ENCODE measurements at places on chromosomes 1 and 21. TPM values are rescaled to one million over a fixed set of nuclear protein-coding genes. Genes with fewer than 3 reads are reported as not detected.
A peak's percentile ranks its signal among the peaks of the same experiment; 100 is the strongest.

DNA sequence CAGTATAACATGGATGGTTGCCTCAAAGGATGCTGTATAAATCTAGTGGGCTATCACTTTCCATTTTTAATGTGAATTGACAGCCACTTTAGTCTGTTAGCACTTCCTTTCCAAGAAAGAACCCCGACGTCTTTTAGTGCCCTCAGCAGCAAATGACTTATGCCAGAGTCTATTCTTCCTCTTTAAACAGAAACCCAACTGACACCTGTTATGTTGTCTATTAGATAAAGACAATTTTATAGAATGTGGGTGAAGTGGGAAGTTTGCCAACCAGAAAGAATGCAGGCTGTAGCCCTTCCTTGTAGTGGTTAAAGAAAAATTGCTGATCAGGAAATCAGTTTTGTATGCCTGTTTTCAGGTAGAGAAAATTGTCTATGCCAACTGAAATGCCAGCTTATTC, 344.9 kb downstream of the ZNF326 start:
- peak; percentile 11 for DNase-seq

DNA sequence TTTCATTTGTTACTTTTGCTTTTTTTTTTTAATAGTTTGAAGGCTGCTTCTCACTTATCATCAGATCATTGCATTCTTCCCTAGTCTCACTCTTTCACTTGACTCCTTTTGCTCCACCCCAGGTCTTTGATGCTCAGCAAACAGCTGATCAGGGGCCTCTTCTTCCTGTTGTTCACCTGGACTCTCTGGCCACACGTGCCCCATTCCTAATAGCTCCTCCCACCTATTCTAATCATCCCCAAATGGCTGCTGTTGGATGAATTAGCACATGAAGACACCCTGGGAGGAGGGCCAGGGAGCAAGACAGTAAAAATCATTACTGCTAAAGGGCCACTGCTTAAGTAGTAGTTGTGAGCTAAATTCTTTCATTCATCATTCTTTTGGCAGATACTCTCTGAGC, 119.5 kb downstream of the MAB21L3 start:
- no peak for DNase-seq

DNA sequence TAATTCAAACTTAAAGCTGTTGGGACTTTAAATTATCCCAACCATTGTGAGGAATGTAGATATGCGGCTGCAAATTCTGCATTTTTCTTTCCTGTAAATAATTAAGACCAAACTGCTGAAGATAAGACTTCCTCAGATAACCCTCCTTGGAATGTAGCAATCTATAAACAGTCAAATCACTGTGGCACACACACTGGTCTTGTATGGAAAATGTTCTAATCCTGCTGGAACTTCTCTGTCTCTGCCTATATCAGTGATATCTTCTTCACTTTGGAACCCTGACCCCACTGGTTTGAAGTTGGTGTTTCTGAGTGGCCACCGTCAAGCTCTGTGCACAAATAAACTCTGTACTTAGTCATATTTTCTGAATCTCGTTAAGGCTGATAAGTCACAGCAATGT, 32.9 kb downstream of the HSF2BP start:
- DNase-seq, result no peak

ST6GALNAC5 gene
- not detected for total RNA-seq

GRCh38 chr1:182235952-182236650, 155.5 kb downstream of the GLUL start:
- peak; percentile 22 for DNase-seq

DNA sequence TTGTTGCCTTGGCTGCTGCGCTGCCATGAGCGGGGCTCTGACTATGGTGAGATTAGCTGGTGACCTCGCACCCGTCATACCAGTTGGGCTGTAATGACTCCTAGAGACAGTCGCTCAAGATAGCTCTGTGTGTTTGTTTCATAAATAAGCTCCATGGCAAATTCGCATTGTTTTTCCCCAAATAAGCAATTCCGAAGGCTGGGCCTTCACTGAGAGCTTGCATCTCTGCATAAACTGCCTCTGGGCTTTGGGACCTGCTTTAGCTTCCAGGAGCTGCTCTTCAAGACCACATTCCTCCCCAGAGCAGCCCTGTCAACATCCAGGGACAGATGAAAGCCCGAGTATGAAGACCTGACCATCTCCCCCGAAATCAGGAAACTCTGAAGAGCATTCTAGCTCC, 40.7 kb upstream of the SCCPDH start:
- no peak for DNase-seq

DNA sequence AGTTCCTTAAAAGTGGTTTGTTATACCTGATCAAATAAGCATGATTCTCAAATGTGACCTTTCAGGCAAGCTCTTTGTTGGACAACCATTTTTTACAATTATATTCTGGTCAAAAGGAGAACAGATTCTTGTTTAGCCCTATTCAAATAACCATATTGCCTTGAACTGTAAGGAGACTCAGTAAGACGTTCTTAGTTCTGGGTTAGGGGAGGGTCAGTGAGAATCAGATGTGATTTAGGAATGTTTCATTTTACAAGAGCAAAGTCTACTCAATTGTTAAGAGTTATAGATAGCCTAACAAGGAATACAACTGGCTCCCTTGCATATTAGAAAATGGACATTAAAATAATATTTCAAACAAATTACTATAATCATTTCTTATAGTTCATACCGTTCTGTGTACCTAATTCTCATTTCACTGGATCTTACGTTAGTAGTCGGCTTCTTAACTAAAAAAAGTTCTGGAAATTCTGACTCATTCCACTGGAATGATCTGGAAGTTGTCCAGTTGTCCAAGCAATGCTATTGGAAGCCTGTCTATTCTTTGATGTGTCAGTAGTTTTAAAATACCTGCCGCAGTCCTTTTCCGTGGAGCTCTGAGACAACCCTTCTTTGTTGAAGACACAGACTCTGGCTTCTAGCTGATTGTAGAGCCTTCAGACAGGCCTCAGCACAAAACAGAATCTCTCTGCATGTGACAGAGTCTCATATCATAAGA, 88.8 kb downstream of the MAST2 start:
- DNase-seq, result peak; percentile 20

DNA sequence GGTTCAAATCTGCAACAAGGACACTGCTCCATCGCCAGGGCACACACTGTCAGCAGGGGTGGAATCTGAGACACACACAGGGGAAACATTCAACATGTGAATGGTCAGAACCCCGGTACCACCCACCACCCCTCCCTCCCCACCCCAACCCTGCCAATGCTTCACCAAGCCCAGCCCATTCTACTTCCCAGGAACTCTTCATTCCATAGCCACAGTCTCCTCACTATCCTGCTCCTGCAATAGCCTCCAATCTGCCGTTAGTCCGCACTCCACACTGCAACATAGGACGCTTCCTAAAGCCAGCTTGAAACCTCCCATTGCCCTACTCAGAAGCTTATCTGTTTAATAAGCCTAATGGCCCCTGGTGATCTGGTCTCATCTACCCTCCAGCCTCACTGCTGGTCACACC, 7.5 kb upstream of the RAB3B start:
- DNase-seq, result no peak

DNA sequence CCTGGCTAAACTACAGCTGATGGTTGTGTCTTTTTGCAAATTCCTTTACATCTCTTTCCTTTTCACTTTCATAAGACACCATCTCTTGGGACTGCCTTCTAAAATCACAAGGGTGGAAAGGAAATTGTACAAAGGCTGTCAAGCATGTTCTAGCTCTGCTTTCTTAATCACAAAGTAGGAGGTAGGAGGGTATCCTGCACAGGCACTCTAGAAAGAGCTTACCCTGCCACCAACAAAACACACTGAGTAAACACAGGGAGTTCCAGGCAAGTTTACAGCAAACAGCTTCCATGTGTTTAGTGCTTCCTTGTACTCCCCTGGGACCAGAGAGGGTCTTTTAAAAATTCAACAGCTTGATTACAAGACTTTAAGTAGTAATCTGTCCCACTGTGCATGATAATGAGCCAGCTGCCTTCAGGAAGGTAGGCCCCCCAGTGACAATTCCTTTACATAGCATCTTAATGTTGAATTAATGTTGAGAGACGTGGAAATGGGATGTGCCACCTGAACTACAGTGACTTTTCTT, 2.4 kb downstream of the PLPP3 start:
- no peak for DNase-seq

All from SJCRH30 (cell line).